Activated CD4-positive, alpha-beta memory T cell treated with anti-CD3 and anti-CD28 coated beads, Interleukin-2, amount 10 ng/mL, durations not matched to agents 7 days and 5 days (primary cell): ENCODE measurements at places on chromosomes 2 and 18. TPM values are rescaled to one million over a fixed set of nuclear protein-coding genes. Genes with fewer than 3 reads are reported as not detected.

The TPRKB gene
- 32.9 TPM for total RNA-seq

The SLC5A7 gene
- not detected for total RNA-seq

The KDM3A gene
- 91.8 TPM for total RNA-seq

DNA sequence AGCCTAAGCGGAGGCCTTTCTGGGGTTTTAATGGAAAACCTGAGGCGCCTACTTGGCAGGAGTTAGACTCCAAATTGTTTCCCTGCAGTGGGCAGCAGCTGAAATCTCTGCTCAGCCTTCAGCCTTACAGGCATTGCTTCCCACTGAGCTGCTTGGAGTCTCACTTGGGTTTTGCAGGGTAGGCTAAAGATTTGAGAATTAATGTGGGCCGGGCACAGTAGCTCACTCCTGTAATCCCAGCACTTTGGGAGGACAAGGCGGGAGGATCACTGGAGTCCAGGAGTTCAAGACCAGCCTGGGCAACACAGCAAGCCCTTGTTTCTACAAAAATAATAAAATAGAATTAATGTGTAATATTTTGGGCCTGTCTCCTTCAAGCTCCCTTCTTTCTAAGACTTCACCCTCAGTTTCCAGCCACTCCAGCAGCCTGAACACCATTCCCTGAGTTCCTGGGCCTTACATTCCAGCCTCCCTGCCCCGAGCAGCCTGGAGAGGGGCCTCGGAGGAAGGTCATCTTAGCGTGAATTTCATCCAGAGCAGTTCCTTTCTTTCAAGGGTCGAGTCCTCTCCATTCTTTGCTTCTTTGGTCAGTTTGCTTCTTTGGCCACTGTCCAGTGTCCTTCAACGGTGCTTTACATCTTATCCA is 9.1 kb upstream of the RAB17 start:
- H3K36me3 ChIP-seq, result no peaks in the 10 kb centered on the region
- peaks cover 24% of the 10 kb centered on the region for H3K4me1 ChIP-seq
- H3K27me3 ChIP-seq, result no peaks in the 10 kb centered on the region
- no peak overlapping the region for H3K4me3 ChIP-seq
- no peak for DNase-seq

- H3K27me3 ChIP-seq, result peaks cover 19% of the 10 kb centered on the region
- H3K4me1 ChIP-seq, result no peaks in the 10 kb centered on the region
- H3K4me3 ChIP-seq, result no peak overlapping the region
- H3K27ac ChIP-seq, result no peak overlapping the region
Measured at GRCh38 chr2:130878316-130878715, 41.6 kb downstream of the ARHGEF4 start.

GRCh38 chr18:2325308-2325849 is 245.9 kb downstream of the METTL4 start:
- no peak overlapping the region for H3K27ac ChIP-seq
- H3K4me1 ChIP-seq, result no peaks in the 10 kb centered on the region
- no peak overlapping the region for H3K4me3 ChIP-seq
- H3K36me3 ChIP-seq, result no peaks in the 10 kb centered on the region

GRCh38 chr2:215362562-215362904 is 50.7 kb downstream of the ATIC start:
- no peak for DNase-seq
- no peak overlapping the region for H3K4me3 ChIP-seq
- H3K4me1 ChIP-seq, result no peaks in the 10 kb centered on the region
- H3K36me3 ChIP-seq, result peaks cover 19% of the 10 kb centered on the region
- H3K27ac ChIP-seq, result no peak overlapping the region

GRCh38 chr2:27681841-27682240 is 18.2 kb downstream of the SLC4A1AP start:
- H3K27me3 ChIP-seq, result no peaks in the 10 kb centered on the region
- no peak overlapping the region for H3K4me3 ChIP-seq
- DNase-seq, result no peak
- H3K27ac ChIP-seq, result peak overlapping the region; percentile 71
- H3K4me1 ChIP-seq, result peaks cover 47% of the 10 kb centered on the region

DNA sequence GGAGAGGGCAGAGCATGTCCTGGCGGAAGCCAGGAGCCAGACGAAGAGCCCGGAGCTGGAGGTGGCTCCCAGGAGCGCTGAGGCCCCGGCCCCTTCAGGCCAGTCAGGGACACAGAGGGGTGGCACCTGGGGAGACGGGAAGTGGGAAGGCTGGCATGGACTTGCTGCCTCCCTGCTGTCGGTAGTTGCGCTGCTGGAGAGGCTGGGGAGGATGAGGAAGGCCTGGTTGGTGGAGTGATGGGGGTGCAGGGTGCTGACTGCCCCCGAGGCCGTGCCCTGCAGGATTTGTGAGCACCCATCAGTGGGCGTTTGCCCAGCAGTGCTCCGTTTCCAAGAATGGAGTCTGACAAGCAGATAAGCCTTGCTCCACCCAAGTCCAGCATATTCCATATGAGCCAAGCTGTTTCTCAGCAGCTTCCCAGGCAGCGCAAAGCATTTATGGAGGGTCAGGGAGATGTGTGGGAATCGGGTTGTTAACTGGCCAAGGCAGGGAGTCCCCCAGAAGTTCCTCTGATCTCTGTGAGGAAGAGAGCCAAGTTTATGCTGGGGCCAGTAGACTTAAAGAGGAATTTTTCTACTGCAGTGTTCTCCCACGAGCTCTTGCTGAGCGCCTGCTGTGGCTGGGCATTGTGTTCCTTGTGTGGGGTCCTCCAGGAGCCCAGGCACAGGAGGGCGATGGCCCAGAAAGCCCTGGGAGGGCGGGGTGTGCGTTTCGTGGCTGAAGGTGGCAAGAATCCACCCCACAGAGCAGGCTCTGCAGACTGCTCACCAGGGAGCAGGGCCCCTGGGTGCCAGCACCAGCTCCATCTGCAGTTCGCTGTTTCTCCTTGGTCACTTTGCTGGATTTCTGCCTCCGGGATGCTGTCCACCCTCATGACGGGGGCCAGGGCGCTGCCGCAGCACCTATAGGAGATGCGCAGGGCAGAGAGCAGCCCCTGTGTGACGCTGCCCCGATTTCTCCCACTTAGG is 250.2 kb downstream of the ALPK2 start:
- no peaks in the 10 kb centered on the region for H3K4me1 ChIP-seq
- no peak for DNase-seq
- H3K36me3 ChIP-seq, result no peaks in the 10 kb centered on the region
- H3K27me3 ChIP-seq, result no peaks in the 10 kb centered on the region

DNA sequence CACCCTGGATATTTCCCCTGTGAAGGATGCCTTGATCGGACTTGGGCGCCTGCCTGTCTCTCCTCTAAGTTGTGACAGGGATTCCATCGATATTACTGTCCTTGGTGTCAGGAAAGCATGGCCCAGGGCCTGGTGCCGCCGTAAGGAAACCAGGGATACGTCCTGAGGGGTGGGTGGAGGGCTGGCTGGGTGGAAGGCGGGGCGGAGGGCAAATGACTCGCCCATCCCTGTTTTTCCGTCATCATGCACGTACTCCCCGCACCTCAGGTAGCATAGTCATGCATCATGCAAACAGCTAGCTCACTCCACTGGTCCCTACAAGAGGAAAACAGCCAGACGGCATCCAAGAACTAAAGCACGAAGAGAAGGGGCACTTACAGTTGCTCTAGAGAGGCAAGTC is 57.1 kb downstream of the PXDN start:
- no peak overlapping the region for H3K4me3 ChIP-seq
- H3K4me1 ChIP-seq, result no peaks in the 10 kb centered on the region
- DNase-seq, result no peak
- no peak overlapping the region for H3K27ac ChIP-seq
- no peaks in the 10 kb centered on the region for H3K36me3 ChIP-seq

- no peak for DNase-seq
- H3K27me3 ChIP-seq, result peaks cover 26% of the 10 kb centered on the region
- no peaks in the 10 kb centered on the region for H3K36me3 ChIP-seq
- H3K27ac ChIP-seq, result no peak overlapping the region
- no peak overlapping the region for H3K4me3 ChIP-seq
- H3K4me1 ChIP-seq, result peaks cover 23% of the 10 kb centered on the region
Measured at GRCh38 chr2:323035-323434, 35.1 kb upstream of the ALKAL2 start.

- no peak overlapping the region for H3K4me3 ChIP-seq
- no peak for DNase-seq
- H3K27me3 ChIP-seq, result peaks cover 4% of the 10 kb centered on the region
- H3K4me1 ChIP-seq, result no peaks in the 10 kb centered on the region
- H3K27ac ChIP-seq, result no peak overlapping the region
Measured at GRCh38 chr2:231374771-231375170, 20.7 kb upstream of the B3GNT7 start.

DNA sequence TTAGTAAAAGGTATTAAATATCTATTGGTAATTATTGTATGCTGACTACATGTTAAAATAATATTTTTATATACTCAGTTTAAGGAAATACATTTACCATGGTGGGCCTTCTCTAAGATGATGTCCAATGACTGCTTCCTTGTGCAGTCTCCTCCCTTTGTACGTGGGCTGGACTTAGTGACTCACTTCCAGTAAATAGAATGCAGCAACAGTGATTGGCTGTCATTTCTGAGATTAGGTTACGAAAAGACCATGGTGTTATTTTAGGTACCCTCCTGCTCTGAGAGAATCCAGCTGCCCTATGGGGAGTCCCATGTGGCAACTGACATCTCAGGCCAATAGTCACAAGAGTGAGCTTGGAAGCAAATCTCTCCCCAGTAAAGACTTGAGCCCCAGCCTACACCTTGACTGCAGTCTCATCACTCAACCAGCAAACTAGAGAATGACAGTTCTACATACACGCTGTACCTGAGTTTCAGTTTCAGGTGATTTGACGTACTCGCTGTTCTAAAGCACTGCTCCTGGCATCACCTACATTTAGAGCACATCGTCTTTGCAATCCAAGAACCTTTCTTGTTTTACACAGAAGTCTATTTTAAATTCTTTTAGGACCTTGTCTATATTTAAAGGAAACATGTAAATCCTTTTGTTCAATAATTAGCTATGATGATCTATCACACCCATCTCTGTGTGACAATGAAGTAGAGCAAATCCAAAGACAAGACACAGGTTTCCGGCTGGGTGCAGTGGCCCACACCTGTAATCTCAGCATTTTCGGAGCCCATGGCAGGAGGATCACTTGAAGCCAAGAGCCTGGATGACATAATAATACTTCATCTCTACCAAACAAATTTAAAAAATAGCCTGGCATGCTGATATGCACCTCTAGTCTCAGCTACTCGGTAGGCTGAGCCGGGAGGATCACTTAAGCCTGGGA is 87.2 kb downstream of the COBLL1 start:
- no peak overlapping the region for H3K27ac ChIP-seq
- no peaks in the 10 kb centered on the region for H3K4me1 ChIP-seq
- H3K4me3 ChIP-seq, result no peak overlapping the region
- no peaks in the 10 kb centered on the region for H3K36me3 ChIP-seq

- H3K4me1 ChIP-seq, result peaks cover 8% of the 10 kb centered on the region
- H3K27me3 ChIP-seq, result no peaks in the 10 kb centered on the region
- no peak for DNase-seq
- no peak overlapping the region for H3K4me3 ChIP-seq
- H3K36me3 ChIP-seq, result no peaks in the 10 kb centered on the region
- no peak overlapping the region for H3K27ac ChIP-seq
Measured at GRCh38 chr2:30276455-30276911, 45.1 kb downstream of the LBH start.

- peak overlapping the region; percentile 5 for H3K27ac ChIP-seq
- H3K4me3 ChIP-seq, result peak overlapping the region; percentile 70
- peaks cover 21% of the 10 kb centered on the region for H3K4me1 ChIP-seq
- no peak for DNase-seq
Measured at GRCh38 chr2:217789736-217790181, 213.0 kb downstream of the TNS1 start.

DNA sequence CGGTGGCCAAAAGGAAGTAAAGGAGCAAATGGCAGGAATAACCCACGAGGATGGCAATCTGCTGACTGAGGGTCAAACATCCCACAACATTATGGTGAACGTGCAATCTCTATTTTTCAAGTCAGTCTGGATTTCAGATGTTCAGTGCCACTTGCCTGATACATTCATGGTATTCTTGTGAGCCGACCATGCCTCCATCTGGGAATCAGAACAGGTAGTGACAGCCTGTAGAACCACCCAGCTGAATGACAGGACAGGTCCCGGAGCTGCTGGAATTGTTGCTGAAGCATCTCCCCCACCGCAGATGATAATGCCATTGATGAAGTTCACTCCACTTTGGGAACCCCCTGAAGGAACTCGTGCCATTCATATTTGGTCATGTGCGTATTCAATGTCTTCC is 123.2 kb downstream of the CAPN13 start:
- H3K27me3 ChIP-seq, result no peaks in the 10 kb centered on the region
- no peaks in the 10 kb centered on the region for H3K36me3 ChIP-seq
- H3K4me3 ChIP-seq, result no peak overlapping the region
- no peak for DNase-seq

DNA sequence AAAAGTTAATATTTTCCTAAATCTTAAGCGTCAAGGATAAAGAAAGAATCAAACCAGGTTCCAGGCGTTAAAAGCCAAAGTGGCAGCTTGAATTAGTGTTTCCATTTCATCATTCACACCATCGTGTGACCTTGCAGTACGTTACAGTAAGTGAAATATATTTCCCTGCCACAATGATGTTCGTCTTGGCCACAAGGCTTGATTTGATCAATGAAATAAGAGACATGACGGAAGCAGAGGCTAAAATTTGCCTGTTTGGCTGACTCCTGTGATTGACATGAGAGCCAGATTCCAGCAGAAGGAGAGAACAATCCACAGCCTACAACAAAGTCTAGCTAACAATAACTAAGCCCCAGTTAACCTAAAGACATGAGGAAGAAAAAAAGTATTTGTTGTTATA is 62.0 kb downstream of the ASXL2 start:
- no peak overlapping the region for H3K27ac ChIP-seq
- H3K27me3 ChIP-seq, result no peaks in the 10 kb centered on the region
- H3K4me3 ChIP-seq, result no peak overlapping the region
- peaks cover 26% of the 10 kb centered on the region for H3K4me1 ChIP-seq
- no peak for DNase-seq
- peaks cover 15% of the 10 kb centered on the region for H3K36me3 ChIP-seq
